NCI-H460 (cell line): ENCODE measurements at places on chromosomes 4 and X.
A peak's percentile ranks its signal among the peaks of the same experiment; 100 is the strongest.

DNA sequence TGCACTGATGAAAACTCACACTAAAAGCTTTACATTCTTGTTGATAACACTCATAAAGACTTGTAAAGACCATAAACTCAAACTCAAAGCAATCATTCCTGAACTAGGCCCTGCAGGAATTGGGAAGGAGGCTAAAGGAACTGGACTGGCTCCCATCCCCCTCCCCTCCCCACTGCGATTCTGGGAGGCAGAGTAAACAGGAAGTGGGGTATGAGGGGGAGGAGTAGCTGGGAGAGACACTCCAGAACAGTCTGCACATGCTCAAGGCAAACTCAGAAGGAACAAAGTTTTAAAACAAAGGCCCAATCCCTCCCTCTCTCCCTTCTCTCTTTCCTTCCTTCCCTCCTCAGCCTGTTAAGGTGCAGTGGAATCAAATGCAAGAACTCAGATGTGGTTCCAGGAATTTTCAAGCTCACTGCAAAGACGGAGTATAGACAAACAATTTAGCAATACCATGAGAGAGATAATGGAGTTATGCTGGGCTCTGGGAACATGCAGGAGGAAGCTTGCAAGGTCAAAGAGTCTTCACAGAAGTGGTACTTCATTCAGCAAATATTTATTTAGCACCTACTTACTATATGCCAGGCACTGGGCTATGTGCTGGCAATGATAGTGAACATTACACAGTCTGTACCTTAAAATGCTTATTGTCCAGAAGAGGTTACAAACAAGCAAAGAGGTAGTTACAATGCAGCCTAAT, 15.9 kb downstream of the MID1IP1 start:
- peak; percentile 46 for DNase-seq

- no peak for DNase-seq
These were observed 87.1 kb downstream of the HDX start for GRCh38 chrX:84415140-84415539.

DNA sequence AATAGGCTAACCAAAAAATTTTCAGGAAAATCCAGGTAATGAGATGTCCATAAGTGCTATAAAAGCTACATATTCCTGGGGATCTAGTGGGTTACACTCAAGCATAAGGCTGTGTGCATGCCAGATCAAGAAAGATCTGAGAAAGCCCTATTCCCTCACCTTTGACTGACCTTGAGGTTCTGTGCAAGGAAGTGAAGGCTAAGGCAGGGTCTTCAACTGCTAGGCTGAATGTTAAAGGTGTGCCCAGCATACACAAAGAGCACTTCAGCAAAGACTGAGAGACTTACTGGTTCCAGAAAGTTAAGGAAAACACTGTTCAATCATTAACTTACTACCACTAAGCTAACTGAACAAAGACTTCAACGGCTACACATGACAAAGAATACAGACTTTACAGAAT, 269.7 kb downstream of the GPC3 start:
- DNase-seq, result no peak

DNA sequence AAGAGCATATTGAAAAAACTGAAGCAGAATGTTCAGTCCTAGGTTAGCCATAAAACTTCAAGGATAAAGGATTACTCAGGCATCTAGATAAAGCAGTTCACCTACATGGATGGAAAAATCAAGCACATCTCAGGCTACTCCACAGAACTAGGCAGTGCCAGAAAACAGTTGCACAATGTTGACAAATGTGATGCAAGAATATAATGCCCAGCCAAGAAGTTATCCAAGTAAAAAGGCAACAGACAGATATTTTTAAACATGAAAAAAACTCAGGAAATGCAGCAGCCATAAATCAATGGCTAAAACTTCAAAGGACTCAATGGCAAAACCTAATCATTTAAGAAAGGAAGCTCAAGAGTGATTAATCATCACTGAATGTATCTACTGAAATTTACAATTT, 456.0 kb upstream of the FAM241A start:
- peak; percentile 16 for DNase-seq

- peak; percentile 72 for DNase-seq
These were observed 65.4 kb upstream of the FAM9C start for GRCh38 chrX:13109817-13110216.

DNA sequence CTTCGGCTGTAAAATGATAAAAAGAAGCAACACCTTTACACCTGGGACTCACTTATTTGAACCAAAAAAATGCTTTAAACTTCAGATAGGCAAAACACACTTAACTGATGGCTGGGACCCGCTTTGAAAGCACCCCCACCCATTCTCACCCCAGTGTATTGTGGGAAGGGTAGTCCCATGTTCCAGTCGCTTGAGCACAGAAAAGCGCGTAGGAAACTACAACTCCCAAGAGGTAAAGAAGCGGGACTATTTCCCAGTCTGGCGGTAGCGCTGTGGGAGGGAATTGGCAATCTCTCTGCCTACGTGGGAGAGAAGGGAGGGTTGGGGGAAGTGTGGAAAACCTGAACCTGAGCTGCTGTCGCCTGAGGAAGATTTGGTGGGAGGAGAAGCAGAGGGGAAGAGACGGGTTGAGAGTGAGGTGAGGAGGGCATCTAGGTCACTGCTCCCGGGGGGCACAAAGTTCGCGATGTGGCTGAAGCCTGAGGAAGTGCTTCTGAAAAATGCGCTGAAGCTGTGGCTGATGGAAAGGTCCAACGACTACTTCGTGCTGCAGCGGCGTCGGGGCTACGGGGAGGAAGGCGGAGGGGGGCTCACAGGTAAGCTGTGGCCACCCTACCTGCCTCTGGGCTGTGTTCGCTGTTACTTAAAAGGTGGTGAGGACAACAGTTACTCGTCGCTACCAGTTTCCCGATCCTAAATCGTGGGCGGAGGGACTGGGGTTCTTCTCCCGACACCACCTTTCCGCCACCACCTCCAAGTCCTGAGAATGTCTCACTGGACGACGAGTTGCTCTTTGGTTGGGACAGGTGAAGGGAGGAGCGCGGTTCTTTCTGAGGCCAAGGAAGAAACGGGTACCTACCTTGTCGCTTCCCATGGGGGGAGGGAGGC, at the start of gene TBC1D8B:
TBC1D8B (plus strand) TSS at position 286 of the 888 bp plus-strand sequence; CDS start at position 467, 181 bp downstream.
- peak; percentile 92 for DNase-seq

GRCh38 chr4:7420661-7421040, 14.1 kb downstream of the PSAPL1 start:
- DNase-seq, result no peak

DNA sequence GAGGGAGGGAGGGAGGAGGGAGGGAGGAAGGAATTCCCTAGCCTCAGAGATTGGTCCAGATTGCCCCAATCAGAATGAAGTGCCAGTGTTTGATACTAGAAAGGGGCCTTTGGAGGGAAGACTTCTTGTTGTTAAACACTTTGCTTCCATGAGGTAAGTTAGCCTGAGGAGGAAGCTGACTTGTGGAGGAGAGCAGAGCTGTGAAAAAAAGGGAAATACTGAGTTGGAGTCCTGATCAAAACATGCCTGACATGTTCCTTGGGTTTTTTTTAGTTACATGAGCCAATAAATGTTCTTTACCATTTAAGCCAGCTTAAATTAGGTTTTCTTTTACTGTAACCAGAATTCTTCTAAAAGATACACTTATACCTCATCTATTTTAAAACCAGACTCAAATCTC, 57.6 kb downstream of the GSX2 start:
- DNase-seq, result no peak

DNA sequence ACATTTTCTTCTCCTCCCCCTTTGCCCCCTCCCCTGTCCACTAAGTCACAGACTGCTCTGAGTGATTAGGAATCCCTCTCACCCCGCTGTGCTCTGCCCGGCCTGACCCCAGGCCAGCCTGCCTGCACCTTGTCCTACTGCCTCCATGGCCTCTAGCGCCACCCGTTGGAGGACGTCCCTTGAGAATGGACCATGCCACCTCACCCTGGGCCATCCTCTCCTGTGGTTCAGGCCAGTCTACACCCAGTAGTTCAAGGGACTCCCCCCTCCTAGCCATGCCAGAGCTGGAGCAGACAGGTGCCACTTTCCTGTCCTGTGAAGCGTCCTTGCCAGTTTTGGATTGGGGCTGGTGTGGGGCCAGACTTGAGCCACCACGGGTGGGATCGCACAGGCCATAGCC, 9.7 kb upstream of the IRAK1 start:
- DNase-seq, result no peak

- peak; percentile 6 for DNase-seq
These were observed 73.0 kb downstream of the AFF1 start for GRCh38 chr4:87007528-87008446.

DNA sequence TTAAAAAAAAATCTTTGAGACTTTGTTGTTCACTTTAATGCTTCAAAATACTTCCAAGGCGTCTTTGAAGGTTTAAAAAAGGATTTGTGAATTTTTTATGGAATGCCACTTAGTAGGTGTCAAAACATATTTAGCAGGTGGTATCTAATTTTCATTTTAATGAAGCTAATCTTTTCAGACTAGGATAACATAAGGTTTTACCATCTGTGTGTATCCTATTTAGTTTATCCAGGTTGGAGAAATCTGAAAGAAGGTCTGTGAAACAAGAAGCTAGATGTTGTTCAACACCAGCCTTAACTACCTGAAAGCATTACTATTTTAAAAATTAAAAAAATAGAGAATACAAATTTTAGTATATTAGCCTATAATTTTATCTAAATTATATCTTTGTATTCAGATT, 193.4 kb downstream of the GRID2 start:
- DNase-seq, result no peak

DNA sequence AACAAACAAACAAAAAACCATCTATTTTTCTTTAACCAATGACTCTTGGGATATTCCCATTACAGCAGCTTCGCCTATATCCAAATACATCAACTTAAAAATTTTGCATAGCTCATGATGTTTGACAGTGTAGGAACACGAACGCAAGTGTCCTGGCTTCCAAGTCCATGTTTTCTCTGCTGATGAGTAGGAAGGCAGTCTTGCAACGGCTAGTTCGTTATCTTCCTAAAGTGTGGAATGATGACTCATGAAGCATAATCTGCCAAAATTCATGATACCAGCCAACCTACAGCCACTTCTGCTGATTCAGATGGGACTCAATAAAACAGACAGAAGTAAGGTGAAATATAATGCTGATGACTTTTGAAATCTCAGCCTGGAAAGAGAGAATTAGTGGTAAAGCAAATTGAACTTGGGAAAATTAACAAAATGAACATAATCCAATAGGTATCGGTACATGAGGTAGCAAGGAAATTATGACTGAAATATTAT, 6.4 kb upstream of the SEPTIN11 start:
- DNase-seq, result no peak

- DNase-seq, result no peak
These were observed 95.9 kb downstream of the PDGFC start for GRCh38 chr4:156875704-156876103.

DNA sequence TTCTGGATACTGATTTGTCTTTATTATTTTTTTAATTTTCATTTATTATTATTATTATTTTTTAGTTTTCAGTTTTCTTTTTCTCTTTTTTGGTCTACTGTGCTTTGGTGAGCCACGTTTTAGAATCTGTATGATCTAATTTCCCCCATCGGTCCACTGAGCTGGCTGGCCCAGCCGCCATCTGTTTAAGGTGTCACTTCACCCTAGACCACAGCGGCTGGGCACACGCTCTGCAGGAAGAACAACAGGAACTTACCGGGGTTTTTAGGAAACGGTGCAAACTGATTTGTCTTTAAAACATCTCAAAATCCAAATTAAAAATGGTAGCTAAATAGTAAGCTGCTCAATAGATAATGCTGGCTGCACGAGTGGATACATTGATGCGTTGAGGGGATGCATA, 48.8 kb upstream of the AMOT start:
- DNase-seq, result no peak

GRCh38 chr4:189802884-189803283, 137.8 kb upstream of the FRG1 start:
- DNase-seq, result no peak
